KG1 (cell line): ENCODE measurements at places on chromosomes 2 and 18.
A peak's percentile ranks its signal among the peaks of the same experiment; 100 is the strongest.

- no peak for DNase-seq
These were observed 17.8 kb downstream of the HNRNPLL start for GRCh38 chr2:38584881-38585280.

GRCh38 chr2:152564754-152565551 is 152.3 kb downstream of the PRPF40A start:
- no peak for DNase-seq

DNA sequence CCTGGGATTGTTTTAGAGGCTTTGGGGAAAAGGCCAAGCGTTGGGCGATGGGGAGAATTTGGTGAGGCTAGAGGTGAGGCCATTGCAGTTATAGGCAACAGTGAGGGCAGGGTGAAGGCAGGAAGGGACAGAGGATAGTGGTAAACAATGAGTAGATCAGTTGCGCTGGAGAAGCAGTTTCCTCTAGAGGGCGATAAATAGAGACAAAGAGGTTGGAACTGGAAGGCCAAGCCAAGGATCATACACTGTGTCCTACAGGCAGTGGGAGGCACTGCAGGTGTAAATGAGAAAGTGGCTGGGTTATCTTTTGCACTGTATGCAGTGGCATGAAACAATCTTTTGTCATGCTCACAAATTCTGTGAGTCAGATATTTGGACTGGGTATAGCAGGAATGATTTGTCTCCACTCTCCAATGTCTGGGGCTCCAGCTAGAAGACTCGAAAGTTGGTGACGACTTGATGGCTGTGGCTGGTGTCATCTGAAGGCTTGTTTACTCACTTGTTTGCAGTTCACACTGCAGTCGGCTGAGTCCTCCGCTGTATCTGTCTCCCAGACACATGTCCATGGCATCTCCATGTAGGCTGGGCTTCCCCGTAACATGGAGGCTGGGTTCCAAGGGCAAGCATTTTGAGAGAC is 82.1 kb downstream of the TNP1 start:
- peak; percentile 11 for DNase-seq

DNA sequence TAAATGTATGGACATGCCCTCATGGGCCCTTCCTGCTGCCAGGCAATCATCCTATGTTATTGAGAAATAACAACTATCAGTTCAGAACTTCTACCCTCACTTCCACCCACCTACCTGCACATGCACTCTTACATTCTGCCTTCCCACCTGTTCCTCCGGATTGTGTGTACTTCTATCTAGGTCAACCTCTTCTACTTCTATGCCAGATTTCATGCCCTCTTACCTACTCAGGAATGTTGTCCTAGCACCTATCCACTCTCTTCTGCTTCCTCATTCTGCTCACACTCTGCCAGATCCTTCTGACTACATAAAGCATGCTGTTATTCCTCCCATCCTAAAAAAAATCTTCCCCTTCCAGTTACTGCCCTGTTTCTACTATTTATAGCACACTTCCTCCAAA is 333.5 kb downstream of the IRS1 start:
- no peak for DNase-seq
